ENCODE measurements at places on chromosomes 4 and X.

DNA sequence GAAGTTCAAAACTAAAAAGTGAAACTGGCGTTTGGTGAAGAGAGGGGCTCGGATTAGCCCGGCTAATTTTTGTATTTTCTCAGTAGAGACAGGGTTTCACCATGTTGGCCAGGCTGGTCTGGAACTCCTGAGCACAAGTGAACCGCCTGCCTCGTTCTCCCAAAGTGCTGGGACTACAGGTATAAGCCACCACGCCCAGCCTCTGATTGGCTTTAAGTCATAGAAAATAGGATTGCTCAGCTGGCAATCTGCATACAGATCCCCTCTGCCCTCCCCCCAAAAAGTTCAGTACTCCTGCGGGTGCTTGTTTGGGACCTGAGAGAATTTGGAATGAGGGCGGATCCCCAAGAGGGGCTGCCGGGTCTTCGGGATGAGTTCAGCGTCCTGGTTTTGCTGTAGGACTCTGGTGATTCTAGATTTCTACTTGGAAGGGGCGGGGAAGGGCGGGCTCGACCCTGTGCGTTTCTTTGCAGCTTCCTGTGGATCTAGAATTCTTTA is 537 bp upstream of the PRKX start:
- no peak for DNase-seq

- no peak for DNase-seq
These were observed 49.4 kb downstream of the UBA6 start for GRCh38 chr4:67651536-67651935.

- DNase-seq = no peak
These were observed 21.1 kb upstream of the SMIM10 start for GRCh38 chrX:134969726-134970125.

DNA sequence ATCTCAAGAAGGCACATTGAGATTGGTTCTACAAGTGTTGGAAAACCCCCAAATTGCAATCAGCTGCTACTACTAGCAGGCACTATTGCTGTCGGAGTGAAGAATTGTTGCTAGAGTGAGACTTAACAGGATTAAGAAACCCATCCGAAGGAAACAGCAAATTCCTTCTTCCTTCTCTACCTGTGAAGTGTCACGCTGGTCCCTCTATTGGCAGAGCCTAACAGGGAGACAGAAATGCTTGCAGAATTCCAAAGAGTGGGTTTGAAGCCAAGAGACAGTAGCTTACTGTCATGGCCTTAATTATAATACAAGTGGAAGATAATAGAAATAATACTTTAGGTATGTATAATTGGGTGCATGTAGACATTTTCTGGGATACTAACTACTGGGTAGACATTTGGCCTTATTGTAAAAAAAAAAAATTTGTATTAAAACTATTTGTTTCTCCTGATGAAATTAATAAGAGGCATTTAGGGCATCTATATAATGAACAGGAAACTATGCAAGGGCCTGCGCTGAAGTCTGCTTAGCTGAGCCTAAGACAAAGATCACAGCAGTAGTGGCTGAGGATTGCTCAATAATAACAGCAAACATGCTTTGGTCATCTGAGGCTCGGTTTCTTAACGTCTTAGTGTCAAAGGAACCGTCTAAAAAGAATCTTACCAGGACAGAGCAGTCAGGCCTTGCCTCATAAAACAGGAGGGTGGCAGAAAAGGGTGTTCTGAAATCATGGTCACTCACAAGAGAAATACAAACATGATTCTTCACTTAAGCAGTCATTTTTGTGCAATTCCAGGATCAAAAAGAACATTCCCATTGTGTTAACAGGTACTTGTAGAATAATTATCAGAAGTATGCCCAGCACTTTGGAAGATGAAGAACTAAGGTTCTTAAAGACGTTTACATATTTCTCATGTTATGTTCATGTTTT is 40.8 kb downstream of the FAM241A start:
- no peak for DNase-seq

GRCh38 chr4:133584714-133585113 is 435.6 kb downstream of the PCDH10 start:
- DNase-seq = no peak

GRCh38 chr4:54041100-54041499 is 23.3 kb downstream of the CHIC2 start:
- DNase-seq = no peak

DNA sequence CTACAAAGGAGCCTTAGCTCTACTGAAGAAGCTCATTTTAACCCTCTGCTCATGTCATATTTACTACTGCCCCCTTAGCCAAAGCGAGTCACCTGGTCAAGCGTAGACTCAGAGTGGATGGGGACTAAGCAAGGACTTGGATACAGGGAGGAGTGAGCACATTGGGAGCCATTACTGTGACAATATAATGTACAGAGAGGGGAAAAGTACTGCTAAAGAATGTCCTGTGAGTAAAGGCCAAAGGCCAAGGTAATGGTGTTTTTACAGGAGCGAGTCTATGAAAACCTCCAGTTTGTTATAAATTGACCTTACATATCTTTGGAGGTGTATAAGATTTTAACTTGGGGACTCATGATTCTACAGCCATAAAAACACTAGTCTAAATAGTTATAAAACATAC is 10.6 kb upstream of the GK start:
- DNase-seq = no peak

- no peak for DNase-seq
These were observed 940.0 kb downstream of the SH3BGRL start for GRCh38 chrX:82141942-82142341.

GRCh38 chr4:89439533-89439932 is 131.9 kb upstream of the GPRIN3 start:
- no peak for DNase-seq

DNA sequence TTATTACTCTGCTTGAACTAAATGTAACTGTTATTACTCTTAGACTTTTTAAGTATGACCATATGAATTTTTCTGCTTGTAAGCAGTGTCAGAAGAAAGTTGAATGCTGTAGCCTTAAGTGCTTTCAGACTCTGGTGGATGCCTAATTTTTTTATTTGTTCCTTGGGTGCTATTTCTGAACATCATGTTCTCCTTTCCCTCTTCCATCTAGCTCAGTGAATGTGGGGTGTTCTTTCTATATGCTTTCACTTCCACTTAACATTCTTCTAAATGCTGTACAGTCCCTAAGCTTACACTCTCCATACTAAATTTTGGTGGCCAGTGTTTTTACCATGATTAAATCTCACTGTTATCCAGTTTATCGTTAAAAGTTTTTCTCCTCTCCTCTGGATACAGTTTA is 3.6 kb downstream of the DCK start:
- DNase-seq = no peak

DNA sequence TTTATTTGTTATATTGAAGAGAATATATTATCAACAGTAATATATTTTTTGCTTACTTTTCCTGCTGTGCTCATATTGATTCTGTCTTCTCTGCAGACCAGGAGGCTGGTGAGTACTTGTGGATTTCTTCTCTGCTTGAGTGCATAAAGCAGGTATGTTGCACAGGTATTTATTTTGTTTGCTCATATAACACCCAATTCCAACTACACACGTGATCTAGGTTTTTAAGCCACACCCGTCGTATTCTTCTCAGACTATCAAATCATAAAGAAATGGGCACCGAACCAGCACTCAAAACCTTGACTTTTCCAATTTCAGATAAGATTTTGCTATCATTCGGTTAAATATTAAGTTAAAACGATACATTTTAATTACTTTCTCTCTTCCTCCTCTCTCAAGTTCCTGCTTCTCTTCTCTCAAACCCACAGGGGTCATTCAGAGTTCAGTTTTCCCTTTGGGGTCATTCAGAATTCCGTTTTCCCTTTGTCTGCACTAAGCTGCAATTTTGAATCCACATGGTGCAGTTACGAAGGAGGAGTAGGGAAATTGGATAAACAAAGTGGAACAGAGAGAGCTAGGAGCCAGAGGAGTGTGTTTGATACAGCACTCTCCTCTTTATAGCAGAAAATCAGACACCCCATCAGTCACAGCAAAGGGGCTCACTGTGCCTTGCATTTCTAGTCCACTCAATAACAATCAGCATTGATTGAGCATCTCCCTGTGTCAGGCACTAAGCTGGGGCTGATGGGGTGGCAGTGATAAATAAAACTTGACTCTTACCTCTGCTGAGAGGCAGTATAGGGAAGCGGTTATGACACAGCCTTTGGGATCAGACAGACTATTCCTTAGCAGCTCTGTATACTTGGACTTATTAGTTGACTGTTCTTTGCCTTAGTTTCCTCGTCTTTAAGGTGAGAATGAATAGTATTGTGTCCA is at the start of gene ADH1C:
TSS of gene ADH1C (minus strand) at position 145 of the 936 bp plus-strand sequence. CDS start at position 74, 71 bp downstream.
- no peak for DNase-seq

DNA sequence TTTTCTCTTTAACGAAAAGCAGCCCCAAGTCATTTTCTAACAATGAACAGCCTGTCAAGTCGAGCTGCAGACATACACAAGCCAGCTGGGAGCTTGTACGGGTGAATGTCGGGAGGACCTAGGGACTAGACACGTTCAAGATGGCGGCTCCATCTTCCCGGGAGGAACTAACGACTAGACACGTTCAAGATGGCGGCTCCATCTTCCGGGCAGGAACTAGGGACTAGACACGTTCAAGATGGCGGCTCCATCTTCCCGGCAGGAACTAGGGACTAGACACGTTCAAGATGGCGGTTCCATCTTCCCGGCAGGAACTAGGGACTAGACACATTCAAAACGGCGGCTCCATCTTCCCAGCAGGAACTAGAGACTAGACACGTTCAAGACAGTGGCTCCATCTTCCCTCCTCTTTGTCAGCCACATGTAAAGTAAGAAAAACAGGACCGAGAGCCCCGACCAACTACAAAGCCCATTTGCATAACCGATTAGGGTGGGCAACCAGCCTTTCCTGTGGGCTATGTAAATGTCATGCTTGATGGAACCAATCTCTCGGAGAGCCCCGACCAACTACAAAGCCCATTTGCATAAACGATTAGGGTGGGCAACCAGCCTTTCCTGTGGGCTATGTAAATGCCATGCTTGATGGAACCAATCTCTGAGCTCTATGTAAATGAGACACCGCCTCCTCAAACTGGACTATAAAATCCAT is 175.5 kb downstream of the DHRSX start:
- DNase-seq = peak; percentile 13

DNA sequence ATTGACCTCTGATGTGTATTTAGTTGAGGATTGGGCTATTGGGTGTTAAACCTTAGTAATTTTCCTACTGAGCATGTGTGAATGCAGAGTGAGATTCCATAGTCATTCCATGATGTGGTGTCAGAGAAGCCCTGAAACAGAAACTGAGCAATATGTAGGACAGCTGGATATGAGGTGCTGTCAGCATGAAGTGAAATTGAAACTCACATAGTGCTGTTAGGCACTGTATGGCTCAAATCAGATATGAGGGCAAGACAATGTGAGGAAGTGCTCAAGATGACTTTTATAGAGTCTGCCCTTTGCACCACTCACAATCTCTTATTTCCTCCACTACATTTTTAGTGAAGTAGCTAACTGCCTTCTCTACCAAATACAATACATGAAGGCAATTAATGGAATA is 188.3 kb downstream of the SH3BGRL start:
- DNase-seq = no peak

- DNase-seq = no peak
These were observed 30.2 kb downstream of the OFD1 start for GRCh38 chrX:13764765-13765164.

DNA sequence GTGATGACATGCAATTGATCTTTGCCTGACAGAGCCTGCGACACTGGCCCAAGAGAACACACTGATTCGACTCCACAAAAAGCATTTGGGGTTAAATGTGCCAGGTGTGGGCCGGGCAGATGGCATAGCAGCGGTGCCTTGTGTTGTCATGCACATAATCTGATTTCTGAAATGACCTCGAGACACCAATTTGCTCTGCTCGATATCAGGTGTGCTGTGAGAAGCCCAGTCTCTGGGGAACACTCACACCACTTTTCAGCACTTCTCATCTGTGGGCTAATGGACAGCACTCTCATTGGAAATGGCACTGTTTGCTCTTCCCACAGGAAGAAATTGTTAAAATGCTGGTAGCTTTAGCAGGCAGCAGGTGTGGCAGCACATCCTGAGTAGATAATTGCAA is 738.3 kb upstream of the TENM3 start:
- no peak for DNase-seq

- DNase-seq = no peak
These were observed 277.4 kb downstream of the PAPSS1 start for GRCh38 chr4:107442538-107443111.

- no peak for DNase-seq
These were observed 734 bp upstream of the SH3TC1 start for GRCh38 chr4:8198206-8198905.

GRCh38 chr4:151930372-151930771 is 169.6 kb upstream of the GATB start:
- DNase-seq = no peak

DNA sequence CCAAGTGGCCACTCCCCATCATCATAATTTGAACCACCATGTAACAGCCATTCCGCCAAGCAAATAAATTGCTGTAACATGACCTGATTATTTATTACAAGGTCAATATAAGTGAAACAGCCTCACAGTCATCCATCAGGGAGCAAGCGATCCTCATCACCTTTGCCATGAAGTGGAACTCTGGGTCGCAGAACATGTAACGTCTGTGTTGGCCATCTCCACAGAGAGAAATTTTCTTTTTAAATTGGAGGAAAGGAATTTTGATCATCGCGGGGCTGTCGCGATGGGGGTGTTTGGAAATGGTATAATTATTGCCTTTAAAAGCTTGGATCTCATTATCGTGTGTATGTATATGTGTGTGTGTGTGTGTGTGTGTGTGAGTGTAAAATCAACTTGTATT is 90.2 kb downstream of the SHOX start:
- no peak for DNase-seq

GRCh38 chr4:88859191-88859812 is 161.7 kb upstream of the NAP1L5 start:
- no peak for DNase-seq

DNA sequence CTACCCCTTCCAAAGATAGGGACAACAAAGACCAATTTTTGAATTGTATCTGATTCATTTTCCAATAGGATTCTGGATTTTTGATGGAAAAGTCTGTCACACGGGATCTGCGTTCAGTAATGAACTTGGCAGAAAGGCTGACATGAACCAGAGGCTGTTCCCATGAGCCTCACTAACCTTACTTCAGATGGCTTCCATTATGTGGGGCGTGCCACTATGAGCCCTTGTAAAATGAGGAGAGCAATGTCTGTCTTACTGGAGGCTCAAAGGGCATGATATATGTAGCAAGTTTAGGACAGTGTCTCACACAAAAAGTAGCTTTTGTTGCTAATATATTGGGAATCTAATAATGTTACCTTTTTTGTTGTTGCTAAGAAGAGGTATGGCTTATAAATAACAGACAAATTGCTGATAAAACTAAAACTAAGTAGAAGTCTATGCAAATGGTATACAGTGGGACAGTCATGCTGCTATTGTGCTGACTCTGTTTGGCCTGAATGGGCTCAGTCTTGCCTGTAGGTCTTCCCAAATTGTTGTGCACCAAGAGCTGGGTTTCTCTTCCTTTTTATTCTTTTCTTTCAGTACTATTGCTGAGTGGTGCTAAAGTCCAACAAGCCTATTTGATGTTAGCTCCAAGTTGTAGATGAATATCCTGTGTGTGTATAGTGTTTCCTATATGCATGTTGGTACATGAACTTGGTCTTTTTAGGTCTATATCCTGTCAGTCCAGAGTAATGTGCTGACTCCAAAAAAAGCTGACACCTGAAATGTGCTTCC is 132.1 kb downstream of the SPRY1 start:
- DNase-seq = no peak

GRCh38 chr4:19254486-19254885 is 997.2 kb upstream of the SLIT2 start:
- DNase-seq = no peak

- no peak for DNase-seq
These were observed 51.3 kb downstream of the RBPJ start for GRCh38 chr4:26372076-26372475.

- no peak for DNase-seq
These were observed 168.5 kb upstream of the USP38 start for GRCh38 chr4:143016171-143016570.

Measured in HFFc6 (cell line).